Coronary artery (tissue), 2 donors: ENCODE measurements at places on chromosomes 7 and 10.

GRCh38 chr10:128945398-128945797 lies 521.6 kb upstream of the MGMT start:
- DNase-seq, result no peak

- DNase-seq, result no peak
Observed at GRCh38 chr7:105734233-105734632, 142.2 kb downstream of the ATXN7L1 start.

DNA sequence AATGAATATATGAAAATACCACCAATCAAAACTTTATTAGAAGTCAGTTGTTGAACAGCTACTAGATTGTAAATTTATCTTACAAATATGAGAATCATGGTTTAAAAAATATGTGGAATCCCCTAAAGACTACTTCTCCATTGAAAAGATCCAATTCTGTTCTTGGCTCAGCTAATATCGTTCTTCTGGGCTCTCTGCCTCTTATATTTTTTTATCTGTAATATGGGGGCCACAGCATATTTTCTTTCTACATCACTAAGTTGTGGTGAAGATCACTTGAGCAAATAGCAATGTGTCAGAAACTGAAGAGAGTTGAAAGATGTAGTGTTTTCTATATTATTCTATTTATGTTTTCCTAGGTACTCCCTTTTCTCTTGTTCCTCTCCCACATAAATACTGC lies 198.1 kb downstream of the FZD1 start:
- DNase-seq, result no peak

GRCh38 chr7:43647339-43647672 lies 64.4 kb downstream of the STK17A start:
- DNase-seq, result no peak

GRCh38 chr7:101828301-101829020 lies 11.0 kb downstream of the CUX1 start:
- DNase-seq, result no peak
